NCI-H2171 (cell line): ENCODE measurements at places on chromosomes 7 and 10.

DNA sequence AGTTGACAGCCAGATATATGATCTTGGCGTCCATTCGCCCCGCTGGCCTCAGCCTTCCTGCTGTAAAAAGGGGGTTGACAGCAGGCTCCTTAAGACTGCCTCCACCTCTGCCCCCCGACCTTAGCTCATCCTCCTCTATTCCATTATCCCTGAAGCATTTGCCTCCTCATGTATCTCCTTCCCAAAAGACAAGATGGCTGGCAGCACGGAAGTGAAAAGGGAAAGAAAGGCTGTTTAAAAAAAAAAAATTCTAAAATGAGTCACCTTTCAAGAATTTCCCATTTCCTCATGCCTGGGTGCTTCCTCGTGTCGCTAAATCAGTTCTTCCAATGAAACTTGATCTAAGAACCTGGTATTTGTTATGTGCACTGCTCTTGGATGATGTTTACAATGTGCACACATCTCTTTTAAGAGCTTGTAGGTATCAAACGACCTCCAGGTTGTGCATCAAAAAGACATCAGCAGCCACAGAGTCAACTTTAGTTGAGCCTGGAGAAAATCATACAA, 1.7 kb downstream of the SCRN1 start:
- peak; percentile 40 for DNase-seq

DNA sequence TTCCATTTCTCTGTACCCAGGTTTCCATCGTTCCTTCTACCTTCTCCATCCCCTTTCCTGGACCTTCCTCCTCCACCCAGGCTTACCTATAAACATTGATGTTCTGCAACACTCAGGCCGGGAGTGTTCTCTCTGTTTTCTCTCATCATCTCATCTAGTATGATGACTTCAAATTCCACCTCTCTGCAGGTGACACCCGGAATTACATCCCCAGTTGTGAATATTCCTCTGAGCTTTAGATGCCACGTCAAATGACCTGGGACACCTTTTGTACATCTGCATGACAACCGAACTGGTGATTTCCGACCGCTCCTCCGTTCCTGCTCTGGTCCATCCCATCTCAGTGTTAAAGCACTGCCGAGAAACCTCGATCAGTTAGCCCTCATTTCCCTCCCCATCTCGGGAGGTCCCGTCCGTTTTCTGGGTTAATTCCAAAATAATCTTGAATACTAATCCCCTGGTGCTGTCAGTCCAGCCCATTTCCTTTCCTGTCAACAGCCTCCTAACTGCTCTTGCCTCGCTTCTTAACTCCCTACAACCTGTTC, 76.7 kb upstream of the SAMD8 start:
- no peak for DNase-seq

- DNase-seq = no peak
Measured at GRCh38 chr7:103810112-103810744, 179.2 kb downstream of the RELN start.

GRCh38 chr7:12210179-12211053, 678 bp upstream of the TMEM106B start:
- DNase-seq = no peak

DNA sequence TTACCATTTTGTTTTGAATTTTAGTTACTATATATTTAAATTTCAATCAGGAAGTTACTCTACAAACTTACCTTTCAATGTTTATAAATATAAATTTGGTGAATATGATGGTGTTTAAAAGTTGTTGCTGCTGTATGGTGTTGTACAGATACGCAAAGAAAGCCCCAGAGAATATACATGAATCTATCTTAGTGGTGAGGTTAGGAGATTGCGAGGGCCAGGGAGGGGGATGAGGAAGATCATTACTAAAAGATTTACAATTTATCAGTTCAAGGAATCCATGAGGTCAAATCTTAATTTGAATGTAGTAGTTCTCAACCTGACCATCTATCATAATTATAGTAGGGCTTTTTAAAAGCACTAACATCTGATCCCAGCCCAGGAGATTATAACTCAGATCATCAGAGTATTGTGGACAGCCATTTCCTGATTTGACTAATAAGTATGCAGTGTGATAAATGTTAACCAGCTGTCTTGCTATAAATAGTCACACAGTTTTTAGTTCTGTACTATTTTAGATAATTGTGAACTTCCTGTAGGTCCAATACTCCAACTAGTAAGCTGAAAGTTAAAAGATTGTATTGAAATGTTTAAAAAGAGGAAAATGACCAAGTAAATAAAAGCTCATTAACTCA, 23.6 kb downstream of the FAM3C start:
- no peak for DNase-seq

DNA sequence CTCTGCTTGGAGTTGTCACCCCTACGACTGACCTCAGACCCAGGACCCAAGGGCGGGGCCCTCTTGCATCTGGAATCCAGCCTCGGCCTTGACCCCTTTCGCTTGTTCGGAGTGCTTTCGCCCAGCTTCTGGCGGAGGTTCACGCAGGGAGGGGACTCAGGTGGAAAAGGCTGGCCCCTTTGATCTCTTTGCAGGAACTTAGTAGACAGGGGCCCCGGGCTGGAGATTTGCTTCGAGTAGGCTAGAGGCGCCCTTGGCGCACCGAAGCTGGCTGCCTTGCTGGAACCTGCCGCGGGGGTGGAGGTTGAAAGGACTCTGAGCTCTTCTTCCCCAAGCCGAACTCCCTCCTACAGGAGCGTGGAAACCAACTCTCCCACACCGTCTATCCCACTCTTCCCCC, 255.1 kb downstream of the OTUD1 start:
- DNase-seq = no peak

- DNase-seq = no peak
Measured at GRCh38 chr10:1308173-1308961, 252.2 kb downstream of the WDR37 start.

GRCh38 chr7:37054624-37055241, 330.4 kb upstream of the AOAH start:
- no peak for DNase-seq

GRCh38 chr10:127186813-127187212, 9.6 kb downstream of the INSYN2A start:
- DNase-seq = no peak
